ENCODE measurements at places on chromosomes 3 and 15. TPM values are rescaled to one million over a fixed set of nuclear protein-coding genes. Genes with fewer than 3 reads are reported as not detected.

LRRC34 gene
- total RNA-seq = 4.5 TPM

OXTR gene
- total RNA-seq = 0.49 TPM

RPN1 gene
- total RNA-seq = 180 TPM

GOLGA8S gene
- total RNA-seq = 0.65 TPM

NTRK3 gene
- 11.8 TPM for total RNA-seq

CAV3 gene
- total RNA-seq = not detected

ESYT3 gene
- 0.94 TPM for total RNA-seq

MUC4 gene
- total RNA-seq = 0.08 TPM

- no peak for DNase-seq
Observed at GRCh38 chr3:187849016-187849654, 103.9 kb upstream of the BCL6 start.

DNA sequence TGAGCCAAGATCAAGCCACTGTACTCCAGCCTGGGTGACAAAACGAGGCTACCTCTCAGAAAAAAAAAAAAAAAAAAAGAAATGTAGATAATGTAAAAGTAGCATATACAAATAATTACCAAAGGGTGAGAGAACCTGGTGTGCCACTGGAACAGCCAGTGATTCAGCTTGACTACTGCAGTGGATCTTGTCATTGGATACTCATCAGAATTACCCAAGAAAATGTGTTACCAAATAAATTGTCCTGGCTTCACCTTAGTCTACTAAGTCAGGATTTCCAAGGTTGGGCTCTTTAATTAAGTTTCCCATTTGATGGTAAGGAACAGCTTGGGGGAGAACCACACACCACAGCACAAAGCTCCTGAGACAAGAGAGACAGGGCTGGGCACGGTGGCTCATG, 1.5 kb downstream of the NICN1 start:
- DNase-seq = no peak

DNA sequence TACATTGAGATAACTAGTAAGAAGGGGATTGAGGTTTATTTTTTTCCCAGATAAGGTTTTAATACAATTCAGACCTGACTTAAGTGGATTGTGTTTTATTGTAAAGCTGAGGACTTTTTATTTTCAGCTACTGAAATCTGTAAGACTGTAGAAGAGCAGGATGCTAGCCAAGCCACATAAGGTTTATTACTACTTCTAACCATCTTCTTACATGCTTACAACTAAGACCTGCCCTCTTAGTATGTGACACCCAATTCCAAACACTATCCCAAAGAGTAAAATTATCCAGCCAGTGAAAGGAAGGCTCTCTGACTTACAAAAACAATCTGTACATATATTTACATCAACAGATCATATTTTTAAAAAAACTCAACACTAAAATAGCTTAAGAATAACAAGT, 564.5 kb upstream of the NAALADL2 start:
- DNase-seq = no peak

GRCh38 chr3:155038203-155038554, 41.9 kb upstream of the MME start:
- no peak for DNase-seq

DNA sequence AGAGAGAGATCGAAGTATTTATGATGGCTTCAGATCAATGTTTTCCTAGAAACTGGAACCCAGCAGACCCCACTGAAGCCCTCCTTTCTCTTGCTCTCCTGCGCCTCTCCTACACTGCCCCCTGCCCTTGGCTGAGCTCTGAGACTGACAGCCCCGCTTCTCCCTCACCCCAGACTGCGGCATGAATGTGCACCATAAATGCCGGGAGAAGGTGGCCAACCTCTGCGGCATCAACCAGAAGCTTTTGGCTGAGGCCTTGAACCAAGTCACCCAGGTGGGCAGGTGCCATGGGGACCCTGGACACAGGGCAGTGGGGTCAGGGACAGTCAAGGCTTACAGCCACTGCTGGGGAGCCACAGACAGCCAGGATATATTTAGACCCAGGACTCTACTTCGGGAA, 23.7 kb downstream of the PRKCD start:
- DNase-seq = no peak

- no peak for DNase-seq
Observed at GRCh38 chr15:41169781-41170180, 53.7 kb upstream of the INO80 start.

GRCh38 chr3:129240436-129240835, 9.0 kb upstream of the COPG1 start:
- no peak for DNase-seq

- DNase-seq = no peak
Observed at GRCh38 chr3:36909666-36910065, 35.2 kb downstream of the TRANK1 start.

- DNase-seq = no peak
Observed at GRCh38 chr3:163543662-163544061, 1534.6 kb downstream of the SI start.

GRCh38 chr3:67037615-67038014, 39.5 kb downstream of the KBTBD8 start:
- no peak for DNase-seq

GRCh38 chr3:107822308-107822707, 268.5 kb downstream of the CD47 start:
- DNase-seq = no peak

DNA sequence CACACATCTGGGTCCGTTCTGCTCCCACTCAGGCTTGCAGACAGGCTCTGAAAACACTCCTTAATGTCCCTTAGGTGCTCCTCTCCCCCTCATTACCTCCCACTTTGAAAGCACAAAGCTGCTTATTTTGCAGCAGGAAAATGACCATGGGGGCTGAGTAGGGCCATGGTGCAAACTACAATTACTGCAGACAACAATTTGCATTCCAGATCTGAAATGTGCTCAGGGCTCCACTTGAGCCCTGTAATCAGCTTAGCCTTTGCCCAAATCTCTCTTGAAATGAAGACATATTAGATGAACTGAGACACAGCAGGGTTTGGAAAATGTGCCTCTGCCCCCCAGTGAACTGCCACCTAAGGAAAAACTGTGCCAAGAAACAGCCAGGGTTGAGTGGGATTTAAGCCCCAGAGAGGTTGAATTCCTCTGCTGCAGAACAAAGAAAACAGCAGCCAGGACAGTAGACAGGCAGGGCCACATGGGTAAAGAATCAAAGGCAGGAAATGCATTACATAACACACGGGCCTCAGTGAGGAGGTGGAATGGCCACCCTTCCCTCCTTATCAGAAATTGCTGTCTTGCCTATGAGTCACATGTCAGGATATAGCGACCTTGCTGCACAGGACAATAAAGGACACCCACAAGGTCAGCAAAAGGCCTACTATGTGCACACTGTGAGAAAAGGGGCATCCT, 126.8 kb upstream of the ARHGEF3 start:
- no peak for DNase-seq

DNA sequence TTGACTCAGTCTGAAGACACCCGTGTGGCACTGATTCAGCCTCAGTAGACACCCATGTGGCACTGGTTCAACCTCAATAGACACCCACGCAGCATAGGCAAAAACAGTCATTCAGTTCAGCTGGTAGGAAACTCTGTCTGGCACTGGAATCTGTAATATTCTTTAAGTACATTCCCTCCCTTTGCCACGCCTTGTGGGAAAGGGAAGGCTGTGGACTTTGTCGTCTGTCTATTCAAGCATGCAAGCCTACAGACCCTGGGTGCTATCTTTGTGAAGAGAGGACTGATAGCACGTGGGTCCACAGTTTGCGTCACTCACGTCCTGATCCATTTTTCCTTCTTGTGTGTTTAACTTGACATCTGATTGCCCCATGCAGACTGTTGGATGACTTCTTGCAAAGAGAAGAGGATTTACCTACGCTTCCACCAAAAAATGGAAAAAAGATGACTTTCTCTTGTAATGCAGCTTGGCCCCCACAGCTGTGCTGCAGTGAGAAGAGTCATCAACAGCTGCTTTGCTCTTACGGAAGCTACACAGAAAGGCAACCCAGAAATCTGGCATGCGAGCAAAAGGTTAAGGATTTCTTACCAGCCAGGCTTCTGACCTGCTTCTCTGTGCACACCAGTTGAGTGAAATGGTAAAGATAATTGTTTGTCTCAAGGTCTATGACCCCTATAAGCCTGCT, 278.1 kb downstream of the ULK4 start:
- DNase-seq = no peak

GRCh38 chr3:173128633-173129032, 12.4 kb downstream of the SPATA16 start:
- DNase-seq = no peak

DNA sequence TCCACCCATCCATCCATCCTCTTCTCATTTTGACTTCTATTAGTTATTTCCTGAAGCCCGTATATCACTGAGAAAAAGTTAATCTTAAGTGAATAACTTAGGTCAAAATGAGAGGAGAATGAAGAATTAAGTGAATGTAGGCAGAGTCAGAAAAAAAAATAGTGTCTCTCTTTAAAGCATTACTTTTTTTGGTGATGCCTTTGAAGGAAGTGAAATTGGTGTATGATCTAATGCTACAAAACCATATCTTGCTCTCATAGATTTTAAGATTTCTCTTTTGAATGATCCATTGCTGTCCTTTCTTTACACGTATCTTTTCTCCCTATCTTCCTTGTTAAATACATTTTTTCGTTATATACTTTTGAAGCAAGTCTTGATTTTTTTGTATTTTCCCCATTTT, 23.4 kb downstream of the FNDC3B start:
- no peak for DNase-seq

DNA sequence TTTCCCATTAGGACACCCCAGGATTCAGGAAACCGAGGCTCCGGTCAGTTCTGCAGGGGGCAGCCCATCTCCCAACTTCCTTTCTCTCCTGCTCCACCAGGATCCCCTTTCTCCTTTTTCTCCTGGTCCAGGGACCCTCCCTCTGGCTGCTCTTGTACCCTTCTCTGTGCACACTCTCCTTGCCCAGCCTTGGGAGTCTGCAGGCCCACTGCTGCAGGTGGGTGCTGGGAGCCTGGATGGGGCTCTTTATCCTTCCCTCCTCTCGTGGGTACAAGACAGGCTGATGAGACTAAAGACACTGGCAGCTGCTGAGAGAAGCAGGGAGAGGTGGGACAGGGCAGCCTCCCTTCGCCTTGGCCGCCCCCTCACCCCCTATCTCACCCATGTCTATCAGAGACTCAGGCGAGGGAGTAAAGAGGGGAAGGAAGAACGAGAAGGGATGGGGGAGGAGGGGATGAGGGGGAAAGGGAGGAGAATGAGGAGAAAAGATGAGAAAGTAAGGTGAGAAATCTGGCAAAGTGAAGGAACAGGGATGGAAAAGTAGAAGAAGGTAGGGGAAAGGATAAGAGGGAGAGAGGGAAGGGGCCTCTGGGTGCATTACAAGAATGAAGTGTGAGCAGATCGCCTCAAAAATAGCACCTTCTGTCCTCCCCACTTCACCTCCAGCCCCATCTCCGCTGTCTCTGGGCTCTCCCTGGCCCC, 45.2 kb downstream of the ITGA11 start:
- peak; percentile 24 for DNase-seq

DNA sequence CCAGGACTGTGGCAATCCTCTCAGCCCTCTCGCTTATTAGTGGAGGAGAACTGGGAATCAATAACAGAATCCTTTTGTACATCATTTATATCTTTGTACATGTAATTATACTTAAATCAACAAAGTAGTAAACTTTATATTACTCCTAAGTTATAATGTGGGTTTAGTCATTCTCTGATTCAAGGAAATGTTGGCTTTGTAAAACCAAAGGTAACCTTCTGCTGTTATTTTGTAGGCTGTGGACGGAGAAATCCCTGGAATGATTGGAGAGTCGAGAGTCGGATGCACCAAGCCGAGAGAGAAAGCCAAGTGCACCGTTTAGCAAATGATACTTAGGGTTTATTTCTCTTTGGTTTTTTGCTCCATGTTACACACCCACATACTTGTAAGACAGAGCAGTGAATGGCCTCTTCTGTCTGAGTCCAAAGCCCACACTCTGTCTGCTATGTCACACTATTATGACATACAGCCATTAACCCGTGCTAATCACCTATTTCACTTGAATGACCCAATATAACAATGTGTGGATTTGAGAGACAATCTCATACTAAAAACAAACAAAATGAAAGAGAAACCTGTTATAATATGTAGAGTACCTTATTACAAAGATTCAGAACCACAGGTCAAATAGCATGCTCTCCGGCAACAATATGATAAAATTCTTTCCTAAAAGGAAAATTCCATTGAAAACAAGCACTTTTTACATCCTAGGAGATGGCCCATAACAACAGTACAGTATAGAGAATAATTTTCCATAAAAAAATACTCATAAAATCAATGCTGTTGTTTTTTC, 72.2 kb downstream of the MECOM start:
- no peak for DNase-seq

- DNase-seq = peak; percentile 87
Observed at GRCh38 chr3:184234224-184234623, 4.8 kb downstream of the VWA5B2 start.

DNA sequence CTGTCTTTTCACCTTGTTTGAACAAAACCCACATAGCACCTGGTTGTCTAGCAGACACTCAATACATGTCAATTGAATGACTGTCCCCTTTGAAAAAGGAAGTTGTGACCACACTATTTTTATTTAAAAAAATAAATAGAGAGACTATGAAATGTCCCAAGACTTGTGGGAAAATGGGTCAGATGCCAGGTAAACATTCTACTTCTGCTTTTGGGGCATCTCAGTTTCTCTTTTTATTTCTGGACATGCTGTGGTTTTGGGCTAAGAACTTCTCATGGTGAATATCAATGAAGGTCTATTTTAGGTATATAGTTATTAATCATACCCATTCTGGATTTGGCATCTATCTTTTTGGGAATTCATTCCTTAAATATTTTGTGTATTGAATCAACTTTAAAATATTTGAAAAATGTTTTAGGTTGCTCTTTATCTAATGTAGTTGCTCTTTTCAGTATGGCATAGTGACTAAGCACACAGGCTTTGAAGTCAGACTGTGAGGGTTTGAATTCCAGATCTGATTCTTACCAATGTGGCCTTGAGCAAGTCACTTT, 4.4 kb downstream of the TMEM45A start:
- DNase-seq = no peak

Measured in ureter (tissue), 1 donor.